Stimulated activated CD4-positive, alpha-beta T cell treated with anti-CD3 and anti-CD28 coated beads, Interleukin-2, amount 100 ng/mL, for 48 hours (primary cell): ENCODE measurements at places on chromosomes 13 and 19.

- no peak for DNase-seq
These were observed 496.4 kb downstream of the LMO7 start for GRCh38 chr13:76132532-76132931.

DNA sequence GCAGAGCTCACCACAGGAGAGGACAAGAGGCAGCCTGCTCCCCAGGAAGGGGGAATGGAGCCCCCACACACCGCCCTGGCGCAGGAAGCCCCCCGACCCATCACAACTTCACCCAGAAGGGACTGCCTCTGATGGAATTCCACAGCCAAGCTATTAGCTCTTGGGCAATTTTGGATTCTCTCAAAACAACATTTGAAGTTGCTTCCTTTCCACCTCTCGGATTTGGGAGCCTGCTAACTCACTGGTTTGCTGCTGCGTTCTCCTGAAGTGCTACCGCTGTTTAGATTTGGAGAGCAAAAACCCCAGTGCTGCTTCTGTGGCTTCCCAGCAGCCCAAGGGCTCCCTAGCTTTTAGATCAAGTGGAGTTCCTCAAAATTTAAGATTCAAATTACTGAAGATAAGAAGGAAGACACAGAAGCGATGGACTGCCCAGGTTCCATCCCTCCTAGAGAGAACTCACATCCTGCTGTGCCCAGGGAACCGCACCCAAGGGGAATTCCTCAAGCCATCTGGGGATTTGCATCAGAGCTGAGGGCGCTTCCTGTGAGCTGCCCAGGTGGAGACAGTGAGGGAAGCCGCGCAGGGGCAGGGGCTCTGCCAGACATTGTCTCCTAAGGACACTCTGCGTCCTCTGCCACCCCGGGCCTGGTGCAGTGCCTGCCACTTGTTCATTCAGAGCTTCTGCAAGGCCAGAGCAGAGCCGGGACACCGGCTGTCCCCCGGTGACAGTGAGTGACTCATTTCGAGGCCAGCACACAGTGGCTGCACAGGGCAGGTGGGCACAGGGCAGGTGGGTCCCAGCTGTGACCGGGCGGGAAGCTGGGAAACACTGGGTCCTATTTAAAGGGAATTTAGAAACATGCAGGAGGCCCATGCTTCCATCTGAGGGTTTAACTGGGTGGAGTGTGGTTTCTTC, 45.5 kb downstream of the COL4A1 start:
- DNase-seq = no peak

DNA sequence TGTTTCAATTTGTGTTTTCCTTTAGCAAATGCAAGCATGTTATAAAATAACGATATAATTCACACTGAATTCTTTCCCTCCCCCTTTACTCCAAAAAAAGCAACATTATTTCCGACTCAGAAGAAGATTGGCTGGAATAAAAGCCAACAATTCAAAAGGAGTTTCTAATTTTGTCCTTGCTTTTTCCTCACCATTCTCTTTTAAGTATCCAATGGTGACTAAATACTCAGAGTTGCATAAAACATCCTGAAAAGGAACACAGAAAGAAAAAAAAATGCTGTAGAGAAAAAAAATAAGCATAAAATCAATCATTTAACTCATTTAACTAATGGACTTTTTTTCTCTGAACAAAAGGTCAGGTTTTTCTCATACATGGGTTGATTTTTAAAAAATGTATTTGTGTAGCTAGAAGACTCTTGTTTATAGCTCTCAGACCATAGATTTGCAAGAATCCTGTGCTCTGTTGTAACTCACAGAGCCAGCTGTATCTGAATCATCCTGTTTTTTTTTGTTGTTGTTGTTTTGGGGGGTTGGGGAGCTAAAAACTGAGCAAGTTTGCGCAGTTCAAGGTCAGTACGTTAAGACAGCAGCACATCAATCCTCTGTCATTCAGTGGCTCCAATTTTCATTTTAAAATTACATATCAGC, 108.1 kb downstream of the PCDH17 start:
- no peak for DNase-seq

DNA sequence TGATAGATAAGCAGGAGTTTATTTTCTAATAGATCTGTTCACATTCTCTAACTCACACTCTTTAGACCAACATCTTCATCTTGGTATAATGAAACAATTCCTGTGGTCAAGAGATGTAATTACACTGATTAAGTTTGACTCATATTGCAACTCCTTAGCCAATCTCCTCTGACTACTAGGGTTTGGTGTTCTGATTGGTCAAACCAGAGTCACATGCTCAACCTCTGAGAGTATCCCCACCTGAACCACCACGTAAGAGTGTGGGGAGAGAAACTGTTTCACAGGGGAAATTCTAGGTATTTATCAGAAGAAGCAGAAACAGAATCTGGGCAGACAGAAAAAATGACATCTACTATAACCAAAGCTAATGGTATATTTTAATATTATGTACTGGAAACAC, 42.4 kb downstream of the UQCRFS1 start:
- no peak for DNase-seq

GRCh38 chr13:20814224-20814910, 40.6 kb upstream of the EEF1AKMT1 start:
- DNase-seq = no peak

DNA sequence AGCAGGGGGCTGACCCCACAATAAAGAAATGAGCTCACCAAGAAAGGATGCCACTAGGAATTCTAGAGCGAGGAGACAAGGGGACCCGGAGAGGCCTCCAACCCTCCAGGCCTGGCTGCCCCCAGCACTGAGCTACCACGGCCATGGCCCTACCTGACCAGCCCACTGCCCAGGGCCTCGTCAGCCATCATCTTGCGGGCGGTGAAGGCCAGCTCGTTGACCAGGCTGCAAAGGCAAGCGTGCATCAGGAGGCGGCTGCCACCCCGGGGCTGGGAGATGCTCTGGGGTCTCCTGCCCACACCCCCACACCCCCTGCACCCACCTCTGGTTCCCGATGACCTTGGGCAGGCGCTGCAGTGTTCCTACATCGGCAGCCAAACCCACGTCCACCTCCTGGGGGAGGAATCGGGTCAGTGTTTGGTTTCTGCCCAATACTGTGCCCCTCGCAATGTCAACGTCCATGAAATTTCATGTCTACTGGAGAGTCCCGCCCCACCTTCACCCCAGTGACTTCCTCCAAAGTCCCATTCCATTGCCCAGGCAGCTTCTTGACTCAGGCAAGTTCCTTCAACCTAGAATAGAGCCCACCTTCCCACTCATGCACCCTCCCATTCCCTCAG, 3.5 kb upstream of the LGALS4 start:
- no peak for DNase-seq

GRCh38 chr19:17469481-17470067, 750 bp upstream of the SLC27A1 start:
- peak; percentile 80 for DNase-seq

GRCh38 chr19:17846146-17846545, 1.6 kb downstream of the JAK3 start:
- no peak for DNase-seq

- no peak for DNase-seq
These were observed 146.5 kb upstream of the SOX1 start for GRCh38 chr13:111920306-111920931.

GRCh38 chr19:14300303-14300702, 80.9 kb upstream of the ADGRE5 start:
- no peak for DNase-seq

- no peak for DNase-seq
These were observed 1.0 kb downstream of the TMEM59L start for GRCh38 chr19:18613589-18614234.

GRCh38 chr13:89380101-89380500, 1708.9 kb downstream of the SLITRK5 start:
- DNase-seq = no peak

DNA sequence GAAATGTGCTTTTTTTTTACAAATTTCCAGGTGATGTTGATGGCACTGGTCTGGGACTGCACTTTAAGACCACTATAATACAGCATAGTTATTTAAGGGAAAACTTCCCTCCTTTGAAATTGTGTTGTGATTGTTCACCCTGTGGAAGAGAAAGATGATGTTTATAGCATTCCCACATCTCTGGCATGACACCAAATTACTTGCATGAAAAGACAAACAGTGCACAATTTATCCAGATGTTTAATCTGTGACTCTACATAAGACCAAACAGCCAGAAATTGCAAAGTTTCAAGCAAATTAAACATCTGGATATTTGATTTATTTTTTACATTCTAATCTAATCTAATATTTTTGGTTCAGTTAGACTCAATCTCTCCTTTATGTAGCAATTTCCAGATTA, 51.6 kb downstream of the UFM1 start:
- no peak for DNase-seq

GRCh38 chr13:96652506-96652905, 341.8 kb downstream of the OXGR1 start:
- DNase-seq = no peak

- DNase-seq = no peak
These were observed 5.1 kb upstream of the MKNK2 start for GRCh38 chr19:2055931-2056836.

- DNase-seq = no peak
These were observed 38.3 kb downstream of the DNAJC15 start for GRCh38 chr13:43061496-43062280.

GRCh38 chr19:49514151-49514550, 1.7 kb downstream of the FCGRT start:
- DNase-seq = no peak

DNA sequence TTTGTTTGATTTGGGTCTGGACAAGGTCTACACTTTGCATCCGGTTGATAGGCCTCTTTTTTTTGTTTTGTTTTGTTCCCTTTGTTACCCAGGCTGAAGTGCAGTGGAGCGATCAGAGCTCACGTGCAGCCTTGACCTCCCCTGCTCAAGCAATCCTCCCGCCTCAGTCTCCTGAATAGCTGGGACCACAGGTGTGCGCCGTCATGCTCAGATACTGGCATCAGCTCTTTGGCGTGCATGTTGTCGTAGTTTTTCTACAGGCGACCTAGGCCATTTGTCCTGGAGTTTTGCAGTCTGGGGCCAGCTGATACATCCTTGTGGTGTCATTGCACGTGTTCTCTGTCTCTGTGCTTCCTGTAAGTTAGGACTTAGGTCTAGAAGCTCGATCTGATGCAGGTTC, 16.3 kb downstream of the PAK4 start:
- DNase-seq = no peak

GRCh38 chr19:33393286-33394005, 19.9 kb downstream of the CEBPG start:
- no peak for DNase-seq

DNA sequence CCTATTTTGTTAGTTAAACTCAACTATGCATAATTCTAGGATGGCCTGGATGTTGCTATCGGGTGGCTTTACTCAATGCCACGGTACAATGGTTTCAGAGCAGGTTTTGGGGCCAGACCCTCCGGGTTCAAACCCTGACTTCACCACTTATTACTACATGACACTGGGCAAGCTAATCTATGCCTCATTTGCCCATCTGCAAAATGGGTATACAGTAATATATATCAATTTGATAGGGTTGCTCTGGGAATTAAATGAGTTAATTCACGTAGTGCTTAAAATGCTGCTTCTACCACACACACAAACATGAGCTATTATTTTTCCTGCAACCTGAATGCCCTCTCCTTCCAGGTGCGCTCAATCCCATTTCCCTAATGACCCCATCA, 839 bp downstream of the ESD start:
- no peak for DNase-seq

DNA sequence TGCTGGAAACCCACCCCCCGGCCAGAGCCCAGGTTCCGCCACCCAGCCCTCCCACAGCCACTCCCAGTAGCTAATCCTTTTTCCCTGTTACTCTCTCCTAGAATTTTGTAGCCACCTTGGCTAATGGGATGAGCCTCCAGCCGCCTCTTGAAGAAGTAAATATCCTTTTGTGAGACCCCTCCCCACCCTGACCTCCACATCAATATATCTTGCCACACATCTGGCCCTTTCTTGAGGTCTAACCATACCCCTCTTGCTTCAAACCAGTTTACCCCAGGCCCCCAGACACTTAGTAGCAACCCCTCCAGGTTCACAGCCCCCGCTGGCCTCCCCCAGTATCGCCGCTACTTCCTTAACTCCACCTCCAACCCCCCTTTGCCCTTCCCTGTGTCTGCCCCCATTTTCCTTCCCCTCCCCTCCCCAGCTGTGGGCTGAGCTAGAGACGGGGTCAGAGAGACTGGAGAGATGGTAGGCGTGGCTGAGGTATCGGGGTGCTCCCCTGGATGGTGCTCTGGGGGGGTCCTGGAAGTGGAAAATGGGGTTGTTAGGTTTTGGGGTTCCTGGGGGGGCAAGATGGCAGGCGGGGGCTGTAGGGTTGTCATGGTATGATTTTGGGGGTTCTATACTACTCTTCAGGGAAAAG, 2.8 kb downstream of the PRMT1 start:
- DNase-seq = no peak

- no peak for DNase-seq
These were observed 21.9 kb upstream of the USP12 start for GRCh38 chr13:27193496-27193895.

DNA sequence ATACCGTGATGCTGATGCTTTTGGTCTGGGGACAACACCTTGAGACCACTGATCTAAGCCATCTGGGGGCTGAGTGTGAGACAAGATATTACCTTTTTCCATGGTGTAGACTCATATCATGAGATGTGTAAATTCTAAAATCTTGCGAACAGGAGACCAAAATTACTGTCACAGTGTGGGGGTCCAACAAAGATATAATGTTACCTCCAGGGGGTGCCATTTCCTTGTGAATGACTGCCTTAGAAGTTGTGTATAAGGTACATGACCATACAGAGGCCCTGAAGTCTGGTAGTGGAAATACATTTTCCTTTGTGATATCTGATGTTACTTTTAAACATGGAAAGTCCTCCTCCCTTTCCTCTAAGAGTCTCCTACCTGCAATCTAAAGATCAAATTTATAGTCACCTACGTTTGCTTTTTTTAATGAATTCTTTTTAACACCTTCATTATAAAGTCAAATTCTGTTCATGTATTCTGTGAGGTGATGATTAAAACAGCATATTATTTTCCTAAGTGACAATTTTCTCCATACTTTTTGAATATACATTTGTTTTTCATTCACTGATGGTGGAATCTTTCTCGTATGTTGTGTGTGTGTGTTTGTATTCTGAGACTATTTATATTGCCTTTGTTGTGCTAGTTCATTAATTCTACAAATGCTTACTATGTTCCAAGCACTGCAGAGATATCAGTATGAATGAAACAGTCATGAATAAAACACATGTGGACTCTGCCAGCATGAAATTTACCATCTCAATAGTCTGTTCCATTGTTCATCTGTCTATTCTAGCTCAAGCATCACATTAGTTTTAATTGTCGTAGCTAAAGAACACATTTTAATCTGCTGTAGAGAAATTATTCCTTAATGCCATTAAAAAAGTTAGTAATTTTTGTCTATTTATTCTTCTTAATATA, 113.7 kb downstream of the RFC3 start:
- DNase-seq = no peak

DNA sequence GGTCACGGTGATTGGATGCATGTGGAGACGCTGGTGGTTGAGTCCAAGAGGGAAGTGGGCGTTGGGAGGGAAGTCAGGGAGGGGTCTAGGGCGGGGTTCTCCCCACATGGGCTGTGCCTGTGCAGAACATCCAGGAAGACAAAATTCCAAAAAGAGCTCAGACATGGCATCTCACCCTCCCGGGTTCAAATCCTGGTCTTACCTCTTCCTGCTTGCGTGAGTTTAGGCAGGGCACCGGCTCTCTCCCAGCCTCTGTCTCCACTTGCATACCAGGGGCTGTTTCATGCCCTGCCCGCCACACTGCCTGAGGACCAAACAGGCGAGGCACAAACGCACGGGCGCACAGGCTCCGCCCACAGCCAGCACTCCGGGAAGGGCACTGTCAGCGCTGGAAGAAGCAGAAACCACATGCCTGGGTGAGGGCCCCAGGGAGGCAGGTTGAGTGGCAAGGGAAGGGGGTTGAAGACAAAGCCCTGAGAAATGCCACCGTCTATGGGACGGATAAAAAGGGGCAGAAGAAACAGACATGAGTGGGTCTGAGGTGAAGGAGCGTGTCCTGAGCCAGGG, 123.6 kb upstream of the SOX1 start:
- no peak for DNase-seq

GRCh38 chr13:101514695-101515275, 62.3 kb downstream of the ITGBL1 start:
- DNase-seq = peak; percentile 24
